SW 1271 (cell line): ENCODE measurements at places on chromosomes 4 and X.

DNA sequence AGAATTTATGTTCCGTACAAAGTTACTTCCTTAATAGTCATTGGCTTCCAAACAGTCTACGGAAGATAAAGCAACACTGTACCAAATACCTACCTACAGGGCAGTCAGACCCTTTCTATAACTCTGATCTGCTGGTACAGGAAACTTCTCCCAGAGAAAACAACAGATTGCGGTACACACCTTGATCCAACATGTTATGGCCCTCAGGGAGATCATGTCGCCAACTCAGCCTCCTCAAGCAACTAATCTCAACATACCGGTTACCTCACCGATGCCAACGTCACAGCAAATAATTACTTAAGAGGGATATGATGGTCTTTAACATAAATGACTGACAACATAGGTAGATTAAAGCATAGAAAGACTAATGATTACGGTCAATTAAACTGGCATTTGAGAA lies 70.4 kb downstream of the RFC1 start:
- no peak for DNase-seq

- DNase-seq, result no peak
Measured at GRCh38 chrX:46447384-46447783, 97.8 kb downstream of the ZNF674 start.

- DNase-seq, result no peak
Measured at GRCh38 chr4:41746440-41747229, 1.9 kb downstream of the PHOX2B start.

- no peak for DNase-seq
Measured at GRCh38 chrX:115898382-115899001, 272.1 kb upstream of the AGTR2 start.

DNA sequence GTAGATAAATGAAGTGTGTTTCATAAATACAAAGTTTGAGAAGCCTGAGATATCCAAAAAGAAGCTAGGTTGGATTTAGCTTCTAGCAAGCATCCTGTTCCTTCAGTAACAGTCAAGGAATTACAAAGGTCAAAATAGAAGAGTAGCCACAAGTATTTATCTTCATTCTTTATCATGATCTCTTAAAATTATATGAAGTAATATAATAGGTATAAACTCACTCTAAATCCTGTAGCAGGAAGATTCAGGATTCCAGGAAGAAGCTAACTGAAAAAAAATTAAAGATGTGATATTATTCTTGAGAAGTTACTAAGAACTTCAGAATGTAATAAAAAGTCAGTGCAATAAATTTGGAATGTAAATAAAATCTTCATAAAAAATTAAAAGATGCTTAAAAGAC lies 31.1 kb upstream of the RXFP1 start:
- no peak for DNase-seq

GRCh38 chrX:16979226-16979625 lies 32.8 kb downstream of the REPS2 start:
- no peak for DNase-seq

DNA sequence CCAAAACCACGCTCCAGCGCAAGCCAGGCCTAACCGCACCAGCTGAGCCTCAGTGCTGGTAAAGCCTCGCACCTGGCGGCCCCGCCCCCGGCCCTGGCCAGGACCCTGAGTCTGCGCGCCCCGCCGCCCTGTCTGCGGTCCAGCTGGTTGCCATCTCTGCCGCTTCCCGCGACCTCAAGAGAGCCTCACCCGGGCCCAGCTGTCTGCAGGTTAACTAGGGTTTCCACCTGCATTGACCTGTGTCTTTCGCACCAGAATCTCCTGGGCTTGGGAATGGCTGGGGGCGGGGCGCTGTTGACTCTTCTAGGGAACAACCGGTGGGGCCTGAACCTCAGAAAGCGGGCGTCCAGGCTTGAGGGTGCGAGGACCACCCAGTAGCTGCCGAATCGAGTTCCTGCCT lies 207.7 kb upstream of the PRPS2 start:
- DNase-seq, result no peak

GRCh38 chr4:21552455-21552854 lies 396.1 kb downstream of the KCNIP4 start:
- no peak for DNase-seq

DNA sequence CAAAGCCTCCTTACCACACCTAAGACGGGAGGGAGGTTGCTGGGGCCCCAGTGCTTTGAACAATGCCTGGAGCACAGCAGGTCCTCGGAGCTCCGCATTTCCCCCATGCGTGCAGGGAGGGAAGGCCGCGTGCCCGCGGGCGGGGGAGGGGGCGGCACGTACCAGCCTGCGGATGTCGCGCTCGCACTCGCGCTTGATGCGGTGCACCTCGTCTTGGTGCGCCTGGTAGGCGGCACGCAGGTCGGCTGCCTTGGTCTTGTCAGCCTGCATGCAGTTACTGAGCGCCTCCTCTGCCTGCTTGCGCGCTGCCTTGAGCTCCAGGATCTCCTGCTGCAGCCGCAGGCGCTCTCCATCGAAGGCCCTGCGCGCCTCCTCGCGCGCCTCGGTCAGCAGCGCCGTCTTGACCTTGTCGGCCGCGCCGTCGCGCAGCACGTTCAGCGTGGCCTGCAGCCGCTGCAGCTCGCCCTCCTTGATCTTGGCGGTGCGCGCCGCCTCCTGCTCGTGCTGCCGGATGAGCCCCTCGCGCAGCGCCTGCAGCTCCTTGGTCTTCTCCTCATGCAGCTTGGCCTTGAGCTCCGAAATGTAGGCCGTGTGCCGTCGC lies 87.2 kb upstream of the C4orf50 start:
- no peak for DNase-seq

DNA sequence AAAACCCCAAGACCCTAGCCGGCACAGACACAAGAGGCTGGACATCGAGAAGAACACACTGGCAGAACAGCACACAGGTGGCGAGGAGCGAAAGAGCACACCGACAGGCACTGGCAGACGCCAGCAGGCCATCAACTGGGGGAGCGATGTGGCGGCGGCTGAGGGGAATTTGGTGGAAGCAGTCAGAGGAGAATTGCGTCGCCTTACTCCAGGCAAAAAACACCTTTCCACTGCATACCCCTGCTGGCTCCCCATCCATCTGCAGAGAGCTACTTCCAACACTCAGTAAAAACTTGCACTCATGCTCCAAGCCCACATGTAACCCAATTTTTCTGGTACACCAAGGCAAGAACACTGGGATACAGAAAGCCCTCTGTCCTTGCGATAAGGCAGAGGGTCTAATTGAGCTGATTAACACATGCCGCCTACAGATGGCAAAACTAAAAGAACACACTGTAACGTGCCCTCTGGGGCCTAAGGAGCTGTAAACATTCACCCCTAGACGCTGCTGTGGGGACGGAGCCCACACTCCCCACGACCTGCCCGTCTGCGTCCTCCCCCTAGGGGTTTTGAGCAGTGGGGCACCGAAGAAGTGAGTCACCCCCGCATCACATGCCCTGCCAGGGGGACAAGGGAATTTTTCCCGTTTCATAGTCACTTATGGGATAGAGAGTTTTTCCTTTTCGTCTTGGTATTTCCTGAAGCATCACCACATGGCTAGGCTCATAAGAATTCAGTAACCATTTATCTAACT lies 262.3 kb downstream of the KCTD8 start:
- DNase-seq, result no peak

DNA sequence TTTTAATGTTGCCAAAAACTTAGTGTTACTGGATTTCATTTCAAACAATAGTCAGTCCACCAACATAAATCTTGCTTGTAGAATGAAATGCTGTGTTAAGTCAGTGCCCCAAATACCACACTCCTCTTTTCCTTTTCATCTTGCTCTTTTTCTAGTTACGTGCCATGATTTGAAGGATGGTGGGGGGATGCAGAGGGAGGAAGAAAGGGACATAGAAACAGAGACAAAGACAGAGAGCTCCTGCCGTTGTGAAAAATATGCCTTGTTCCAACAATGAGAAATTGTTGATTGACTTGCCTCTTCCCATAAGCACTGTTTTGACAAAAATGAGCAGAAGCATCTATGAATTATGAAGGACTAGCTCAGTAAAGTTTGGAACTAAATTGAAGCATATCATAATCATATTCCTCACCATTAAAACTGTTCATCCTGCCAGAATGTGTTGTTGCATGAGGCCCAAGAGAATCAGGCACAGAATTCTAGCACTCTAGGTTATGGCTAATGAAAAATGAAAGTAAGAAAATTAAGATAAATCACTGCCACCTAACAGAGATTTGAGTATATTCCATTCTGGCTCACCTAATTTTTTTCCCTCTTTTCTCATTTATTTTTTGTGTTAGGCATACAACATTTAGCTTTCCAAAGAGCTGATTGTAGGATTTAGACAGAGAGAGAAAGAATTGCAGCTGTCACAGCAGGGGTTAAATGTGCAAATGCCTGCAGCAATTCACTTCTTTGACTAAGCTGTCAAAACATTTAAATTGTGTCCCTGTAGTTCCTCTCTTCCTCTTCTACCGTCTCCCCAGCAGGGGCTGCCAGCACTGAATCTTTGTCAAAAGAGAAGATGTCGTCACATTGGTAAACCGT lies 111.6 kb upstream of the PTPN13 start:
- DNase-seq, result no peak

DNA sequence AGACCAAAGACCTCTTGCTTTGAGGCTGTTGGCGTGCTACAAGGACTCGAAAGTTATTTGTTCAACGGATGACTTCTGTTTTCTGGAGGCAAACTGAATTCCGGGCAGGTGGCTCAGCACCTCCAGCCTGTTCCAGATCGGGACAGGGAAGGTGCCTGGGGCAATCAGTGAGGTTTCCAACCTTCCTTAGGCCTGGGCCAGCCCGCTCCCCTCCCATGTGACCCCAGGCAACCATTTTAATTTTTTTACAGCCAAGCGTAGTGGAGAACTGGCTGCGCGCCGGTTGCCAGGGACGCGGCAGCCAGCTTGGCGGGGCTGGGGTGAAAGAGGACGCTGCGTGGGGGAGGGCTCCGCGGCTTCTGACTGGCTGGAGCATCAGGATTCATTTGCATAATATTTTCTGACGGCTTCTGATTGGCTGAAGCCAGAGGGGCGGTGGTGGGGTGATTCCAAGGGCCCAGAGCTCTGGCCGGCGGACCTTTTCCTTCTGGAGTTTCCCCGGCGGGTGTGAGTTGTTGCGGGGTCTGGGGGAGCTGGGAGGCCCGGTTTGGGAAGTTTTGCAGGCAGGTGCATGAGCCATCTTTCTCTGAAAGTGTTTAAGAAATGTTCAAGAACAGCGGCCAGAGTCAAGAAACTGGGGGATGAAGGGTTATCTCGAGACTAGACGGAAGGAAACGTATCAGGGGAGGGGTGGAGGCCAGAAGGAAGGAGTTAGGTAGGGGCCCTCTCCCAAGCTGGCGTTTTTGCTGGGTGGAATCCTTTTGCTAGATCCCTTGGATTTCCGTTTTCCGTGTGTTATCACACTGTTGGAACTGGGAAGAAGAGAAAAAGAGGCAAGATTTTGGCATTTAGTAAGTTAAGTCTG lies at the start of gene MID1IP1:
Gene MID1IP1, plus strand, starts transcription at position 479 of the 865 bp plus-strand sequence. CDS start 3,488 bp downstream, outside the sequence.
- DNase-seq, result no peak

DNA sequence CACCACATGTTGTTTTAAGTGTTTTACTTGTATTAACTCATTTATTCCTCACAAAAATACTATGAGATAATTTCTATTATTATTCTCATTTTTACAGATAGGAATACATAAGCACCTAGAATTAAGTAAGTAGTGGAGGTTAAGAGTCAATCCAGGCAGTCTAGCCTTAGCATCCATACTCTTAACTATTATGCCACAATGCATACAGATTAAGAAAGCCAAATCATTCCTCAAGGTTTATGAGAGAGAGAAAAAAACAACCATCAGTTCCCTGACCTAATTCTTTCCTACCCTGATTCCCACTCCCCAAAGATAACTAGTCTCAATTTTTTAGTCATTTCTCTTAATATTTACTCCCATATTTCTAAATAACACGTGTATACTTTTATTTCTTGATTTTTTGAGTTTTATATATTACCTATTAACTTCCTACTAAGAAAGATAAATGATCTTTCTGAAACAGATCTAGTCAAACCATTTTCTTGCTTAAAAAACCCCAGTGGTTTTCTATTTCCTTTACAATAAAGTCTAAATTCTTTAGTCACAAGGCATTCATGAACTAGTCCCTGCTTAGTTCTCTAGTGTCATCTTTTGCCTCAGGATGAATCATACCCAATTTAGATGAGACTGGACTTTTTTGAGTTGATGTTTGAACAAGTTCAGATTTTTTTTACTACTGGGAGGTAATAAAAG lies 16.0 kb downstream of the UBA6 start:
- DNase-seq, result no peak

- no peak for DNase-seq
Measured at GRCh38 chr4:3867403-3868100, 101.4 kb downstream of the ADRA2C start.

GRCh38 chr4:173827707-173828106 lies 297.7 kb upstream of the HAND2 start:
- DNase-seq, result no peak

- no peak for DNase-seq
Measured at GRCh38 chr4:97396605-97397004, 746.7 kb downstream of the STPG2 start.

DNA sequence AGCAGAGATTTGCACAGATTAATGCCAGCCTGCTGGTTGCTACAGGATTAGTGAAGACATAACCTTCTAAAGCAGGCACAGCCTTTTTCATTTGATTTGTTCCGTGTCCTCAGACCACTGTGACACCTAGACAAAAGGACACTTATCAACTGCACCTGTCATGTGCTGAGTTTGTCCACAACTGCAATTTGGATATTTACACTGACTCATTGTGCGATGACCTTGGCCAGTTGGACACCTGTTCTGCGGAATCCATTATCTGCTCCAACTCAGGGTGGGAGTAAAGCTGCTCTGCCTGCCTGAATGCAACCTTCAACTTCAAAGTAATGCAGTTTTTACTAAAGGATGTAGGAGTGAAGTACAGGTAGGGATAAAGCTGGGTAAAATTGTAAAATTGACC lies 4.1 kb upstream of the NR0B1 start:
- DNase-seq, result no peak

GRCh38 chr4:148238086-148238485 lies 204.1 kb downstream of the NR3C2 start:
- DNase-seq, result no peak

DNA sequence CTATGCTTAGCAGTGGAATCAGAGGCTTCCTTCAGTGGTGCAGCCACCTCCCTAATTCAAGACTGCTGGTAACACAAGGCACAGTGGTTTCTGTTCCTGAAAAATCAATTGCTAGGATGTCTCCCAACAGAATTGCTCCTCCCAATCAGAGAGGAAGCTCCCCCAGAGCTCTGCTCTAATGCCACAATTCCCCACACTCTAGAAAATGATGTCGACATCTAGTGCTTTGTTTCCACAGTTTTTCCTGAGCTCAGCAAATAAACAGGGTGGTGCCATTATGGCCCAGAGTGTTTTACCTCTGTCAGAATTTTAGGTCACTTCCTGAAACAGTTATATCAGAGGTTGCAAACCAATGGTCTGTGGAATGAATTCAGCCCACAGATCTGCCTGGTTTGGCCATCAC lies 24.7 kb downstream of the TAB3 start:
- DNase-seq, result no peak

GRCh38 chrX:47198026-47198686 lies 4.5 kb downstream of the UBA1 start:
- DNase-seq, result no peak

GRCh38 chrX:119529345-119530276 lies 35.6 kb downstream of the STEEP1 start:
- DNase-seq, result no peak
